ENCODE measurements at places on chromosomes 6 and 20.

GRCh38 chr6:46302176-46302575, 131.4 kb upstream of the ENPP5 start:
- DNase-seq, result no peak

DNA sequence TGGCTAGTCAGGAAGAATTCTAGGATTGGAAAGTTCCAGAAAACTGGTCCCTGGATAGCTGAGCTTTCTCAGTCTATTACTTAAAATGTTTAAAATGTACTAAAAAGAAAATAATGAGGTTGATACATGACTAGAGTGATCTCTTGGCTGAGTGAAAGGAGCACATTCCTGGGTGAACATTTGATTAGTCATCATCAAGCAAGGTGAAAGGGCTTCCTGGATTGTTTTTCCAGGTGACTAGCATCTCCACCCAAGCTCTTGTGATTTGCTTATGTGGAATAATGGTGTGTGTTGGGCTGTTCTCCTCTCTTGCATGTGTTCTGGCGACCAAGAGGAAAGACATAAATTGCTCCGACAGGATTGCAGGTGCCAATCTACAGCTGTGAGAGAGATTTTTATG, 42.9 kb downstream of the PKIB start:
- DNase-seq, result no peak

DNA sequence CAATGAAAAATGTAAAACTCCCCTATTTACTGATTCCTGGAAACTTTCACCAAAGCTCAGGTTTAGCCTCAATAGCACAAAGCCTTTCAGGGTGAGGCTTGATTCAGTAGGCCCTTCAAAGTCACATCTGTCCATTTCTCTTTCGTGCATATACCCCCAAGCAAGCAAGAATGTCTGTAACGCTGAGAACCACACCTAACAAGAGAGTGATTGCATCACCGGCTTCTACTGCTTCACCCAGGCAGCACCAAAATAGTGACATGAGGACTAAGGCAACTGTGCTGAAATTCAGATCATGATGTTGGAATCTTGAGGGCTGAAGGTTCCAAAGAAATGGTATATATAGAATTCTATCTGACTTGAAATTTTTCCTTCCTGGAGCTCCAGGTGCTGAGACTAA, 26.1 kb downstream of the CGA start:
- DNase-seq, result no peak

DNA sequence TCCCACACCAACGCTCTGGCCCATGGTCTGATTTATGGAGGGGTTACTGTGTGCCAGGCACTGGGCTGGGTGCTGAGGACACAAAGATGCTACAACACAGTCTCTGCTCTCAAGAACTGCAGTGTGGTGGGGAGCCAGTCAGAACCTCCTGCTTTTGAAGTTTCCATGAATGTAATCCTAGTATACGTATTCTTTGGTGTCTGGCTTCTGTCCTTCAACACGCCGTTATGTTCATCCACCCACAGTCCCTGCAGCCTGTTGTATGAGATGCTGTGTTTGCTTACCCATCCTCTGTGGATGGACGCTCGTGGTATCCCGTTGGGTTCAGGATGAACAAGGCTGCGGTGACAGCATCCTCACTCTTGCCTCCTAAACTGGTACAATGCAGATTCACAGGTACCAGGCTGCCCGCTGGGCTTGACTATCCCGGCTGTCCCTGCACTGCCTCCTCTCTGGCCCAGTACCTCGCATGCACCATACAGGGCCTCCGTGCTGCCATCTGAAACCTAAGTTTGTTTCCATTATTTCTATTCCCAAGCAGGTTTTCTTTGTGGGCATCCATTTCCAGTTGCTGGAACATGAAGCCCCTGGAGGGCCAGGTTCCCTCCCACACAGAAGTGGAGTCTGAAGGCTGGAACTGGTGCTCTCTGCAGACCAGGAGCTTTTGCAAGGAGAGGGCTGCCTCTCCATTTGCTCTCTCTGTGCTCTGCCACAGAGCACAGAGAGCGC, 364.5 kb downstream of the ZFAND3 start:
- no peak for DNase-seq

DNA sequence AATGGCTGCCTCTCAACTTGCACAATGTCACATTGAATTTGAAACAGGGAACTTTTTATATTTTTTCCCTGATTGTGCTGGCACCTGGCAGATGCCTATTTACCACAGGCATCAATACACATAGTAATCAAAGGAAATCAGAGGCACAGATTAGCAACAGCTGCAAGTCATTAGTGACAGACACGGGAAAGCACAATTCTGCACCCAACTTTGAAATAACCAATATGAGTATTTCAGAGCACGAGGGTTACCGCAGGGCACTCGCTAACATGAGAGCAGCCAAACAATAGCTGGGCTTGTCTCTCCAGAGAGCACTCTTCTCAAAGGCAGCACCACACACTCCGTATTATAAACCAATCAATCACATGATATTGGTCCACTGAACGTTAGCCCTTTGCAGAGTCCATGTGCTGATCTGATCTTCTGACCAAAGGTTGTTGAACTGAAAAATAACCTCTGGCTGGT, 149.5 kb downstream of the RNF144B start:
- no peak for DNase-seq

GRCh38 chr20:59403962-59404314, 103.5 kb downstream of the EDN3 start:
- DNase-seq, result no peak

- no peak for DNase-seq
Measured at GRCh38 chr6:160978141-160978901, 13.2 kb upstream of the MAP3K4 start.

DNA sequence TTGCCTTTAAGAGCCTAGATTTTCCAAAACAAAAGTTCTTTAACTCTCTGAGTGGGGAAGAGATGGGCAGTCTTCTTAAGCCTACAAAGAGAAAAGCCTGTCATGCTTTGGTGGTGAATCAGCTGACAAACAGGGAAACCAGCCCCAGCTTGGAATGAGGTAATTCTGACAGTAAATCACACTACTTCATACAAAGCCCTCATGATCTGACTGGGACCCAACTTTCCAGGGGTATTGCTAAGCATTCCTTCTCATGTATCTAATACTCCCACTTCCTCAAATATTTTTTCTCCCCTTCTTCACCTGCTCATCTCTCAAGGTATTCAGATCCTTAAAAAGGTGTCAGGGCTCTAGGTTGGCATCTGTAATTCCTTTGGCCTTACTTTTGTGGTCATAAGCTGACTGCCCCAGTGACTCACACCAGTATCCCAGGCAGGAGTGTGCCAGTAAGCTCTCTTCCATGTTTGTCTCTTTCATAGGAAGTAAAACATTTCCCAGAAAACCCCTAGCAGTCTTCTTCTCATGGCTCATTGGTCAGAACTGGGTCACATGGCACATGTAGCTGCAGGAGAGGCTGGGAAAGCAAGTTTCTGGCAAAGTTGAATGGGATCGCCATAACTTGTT, 15.0 kb upstream of the TBC1D22B start:
- DNase-seq, result no peak

- DNase-seq, result no peak
Measured at GRCh38 chr6:84774985-84775284, 10.5 kb upstream of the TBX18 start.

- DNase-seq, result no peak
Measured at GRCh38 chr6:81451787-81452186, 300.7 kb downstream of the TENT5A start.

- DNase-seq, result no peak
Measured at GRCh38 chr6:1616701-1617463, 7.2 kb downstream of the FOXC1 start.

DNA sequence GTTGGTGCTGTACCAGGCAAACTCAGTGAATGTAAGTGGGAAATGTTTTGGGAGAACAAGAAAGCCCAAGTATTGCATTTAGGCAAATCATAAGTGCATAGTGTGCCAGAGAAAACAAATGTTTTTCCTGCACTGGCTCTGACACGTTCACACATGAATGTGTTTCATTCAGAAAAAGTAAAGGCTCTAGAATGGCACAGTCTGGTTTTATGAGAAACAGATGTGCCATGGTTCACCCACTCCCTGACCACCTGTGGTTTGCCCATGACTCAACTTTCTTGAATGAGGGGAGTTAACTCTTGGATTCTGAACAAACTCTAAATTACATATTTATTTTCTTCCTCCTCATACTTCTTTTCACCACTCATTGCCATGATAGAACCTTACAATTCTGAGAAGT, 126.9 kb downstream of the KCNQ5 start:
- no peak for DNase-seq

DNA sequence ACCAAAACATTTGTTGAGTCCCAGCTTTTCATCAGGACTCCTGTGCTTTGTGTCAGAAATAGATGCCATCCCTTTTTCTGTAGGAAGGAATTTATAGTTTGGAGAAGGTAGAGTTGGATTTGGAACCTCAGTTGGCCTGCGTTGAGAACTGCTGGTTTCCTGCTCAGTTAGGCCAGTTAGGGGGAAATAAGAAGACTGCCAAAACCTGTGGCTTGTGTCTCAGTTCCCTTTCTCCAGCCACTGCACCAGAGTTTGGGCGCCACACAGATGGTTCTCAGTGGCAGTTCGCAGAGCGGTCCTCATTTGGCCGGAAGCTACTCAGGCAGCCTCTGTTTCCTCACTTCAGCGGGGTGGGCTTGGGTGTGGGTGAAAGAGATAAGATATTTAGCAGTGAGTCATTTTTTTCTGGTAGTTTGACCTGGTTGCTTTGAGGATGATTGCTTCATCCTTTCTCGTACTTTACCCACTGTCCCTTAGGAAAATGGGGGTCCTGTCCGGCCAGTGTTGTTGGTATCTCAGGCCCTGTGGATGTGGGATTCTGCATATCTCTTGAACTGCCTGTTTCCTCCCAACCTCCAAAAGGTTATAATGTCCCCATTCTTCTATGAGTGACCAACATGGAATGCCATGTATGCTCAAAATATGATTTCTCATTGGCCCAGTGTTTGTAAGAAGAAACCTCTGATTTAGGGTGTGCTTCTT, 53.7 kb downstream of the JARID2 start:
- peak; percentile 67 for DNase-seq

DNA sequence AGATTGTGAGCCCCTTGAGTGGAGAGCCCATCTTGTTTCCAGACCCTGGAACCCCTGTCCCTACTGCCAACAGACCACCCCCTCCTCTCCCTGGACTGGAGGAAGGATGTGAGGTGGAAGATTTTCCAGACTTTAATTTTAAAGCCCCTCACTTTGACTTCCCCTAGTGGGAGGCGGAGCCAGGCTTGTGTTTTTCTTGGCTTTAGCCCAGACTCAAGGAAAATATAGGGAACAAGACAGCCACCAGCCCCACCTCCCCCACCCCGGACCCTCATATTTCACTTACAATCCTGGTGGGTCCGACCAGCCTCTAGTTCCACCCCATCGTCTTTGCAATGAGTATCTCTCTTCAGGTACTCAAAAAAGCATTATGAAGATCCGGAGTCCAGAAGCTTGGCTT, 40.8 kb downstream of the NCR2 start:
- DNase-seq, result no peak

GRCh38 chr6:41663568-41663967, 25.3 kb downstream of the MDFI start:
- DNase-seq, result no peak

DNA sequence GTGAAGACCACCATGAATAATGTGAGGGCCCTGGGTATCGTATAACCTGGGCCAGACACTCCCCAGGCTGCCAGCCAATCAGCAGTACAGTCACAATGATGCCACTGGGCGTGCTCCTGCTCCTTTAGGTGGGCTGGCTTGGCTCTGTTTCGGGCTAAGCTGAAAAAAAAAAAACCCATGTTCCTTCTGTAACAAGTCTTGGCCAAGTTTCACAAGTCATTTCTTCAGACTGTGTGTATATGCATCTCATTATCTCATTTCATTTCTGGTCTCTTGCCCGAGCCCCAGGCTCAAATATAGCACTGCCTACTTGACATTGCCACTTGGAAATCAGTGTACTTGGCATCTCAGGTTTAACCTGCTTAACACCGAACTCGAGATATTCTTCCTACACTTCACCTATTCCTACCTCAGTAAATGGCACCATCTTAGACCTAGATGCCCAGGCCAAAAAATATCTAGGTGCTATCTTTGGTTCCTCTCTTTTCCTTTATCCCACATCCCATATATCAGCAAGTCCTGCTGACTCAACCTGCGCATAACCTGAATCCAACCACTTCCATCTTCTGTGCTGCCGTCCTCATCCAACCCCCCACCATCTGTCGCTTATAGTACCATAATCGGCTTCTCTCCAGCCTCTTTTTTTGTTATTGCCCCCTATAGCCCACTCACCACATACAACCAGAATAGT, 1.8 kb downstream of the UQCC2 start:
- no peak for DNase-seq

- DNase-seq, result no peak
Measured at GRCh38 chr6:13405961-13406477, 77.7 kb upstream of the TBC1D7 start.

DNA sequence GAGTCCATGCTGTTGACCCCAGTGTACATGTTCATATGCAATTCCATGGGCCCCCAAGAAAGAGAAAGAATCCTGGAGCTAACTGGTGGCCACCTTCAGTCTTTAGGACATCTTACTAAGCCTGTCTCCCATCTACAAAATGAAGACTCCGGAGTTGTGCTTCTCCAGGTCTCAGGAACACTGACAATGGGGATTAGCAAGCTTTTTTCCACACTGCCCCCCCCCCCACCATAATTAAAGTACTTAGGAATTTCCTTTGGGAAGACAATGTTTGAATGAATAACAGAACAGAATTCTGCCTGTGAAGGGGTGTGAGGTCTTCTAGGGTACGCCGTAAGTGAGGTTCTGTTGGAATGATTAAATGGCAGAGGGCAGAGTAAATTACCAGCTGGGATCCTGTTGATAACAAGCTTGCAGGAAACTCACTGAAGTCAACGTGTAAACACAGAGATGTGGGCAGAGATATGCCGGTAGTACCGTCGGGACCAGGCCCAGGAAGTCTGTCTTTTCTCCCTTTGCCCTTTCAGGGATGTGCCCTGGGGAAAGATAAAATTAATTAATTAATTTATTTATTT, 63.1 kb downstream of the ANKRD6 start:
- DNase-seq, result no peak

- DNase-seq, result no peak
Measured at GRCh38 chr20:444862-445426, 17.4 kb downstream of the TBC1D20 start.

GRCh38 chr20:54389596-54390280, 85.7 kb upstream of the DOK5 start:
- DNase-seq, result no peak

Measured in germinal center (tissue), 1 donor.